Stimulated activated CD8-positive, alpha-beta memory T cell treated with anti-CD3 and anti-CD28 coated beads, Interleukin-15, amount 100 ng/mL, for 24 hours (primary cell): ENCODE measurements at places on chromosomes 6 and 20.

DNA sequence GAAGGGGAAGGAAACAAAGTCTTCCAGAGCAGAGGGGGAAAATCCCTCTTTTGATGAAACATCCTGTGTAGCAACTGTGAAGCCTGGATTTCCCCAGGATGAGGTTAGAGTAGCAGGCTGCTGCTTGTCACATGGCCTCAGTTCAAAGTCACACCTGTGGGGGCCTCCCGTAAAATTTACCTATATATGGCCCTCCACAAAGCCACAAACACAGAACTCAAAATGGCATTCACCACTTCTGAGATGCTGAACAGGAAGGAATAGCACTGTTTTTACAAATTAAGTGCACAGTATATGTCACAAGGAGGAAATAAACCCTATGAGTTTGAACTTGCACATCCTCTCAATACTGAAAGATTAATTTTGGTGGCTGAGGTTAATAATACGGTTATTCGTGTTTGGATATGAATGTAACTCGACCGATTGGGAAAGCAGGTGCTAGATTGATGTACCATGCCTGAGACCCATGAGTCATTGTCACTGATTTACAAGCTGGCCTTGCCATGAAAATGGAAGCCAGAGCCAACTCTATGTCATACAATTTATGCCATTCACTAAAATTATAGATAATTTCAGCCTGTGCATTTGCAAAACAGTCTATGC, 70.6 kb downstream of the SGK1 start:
- DNase-seq = no peak

DNA sequence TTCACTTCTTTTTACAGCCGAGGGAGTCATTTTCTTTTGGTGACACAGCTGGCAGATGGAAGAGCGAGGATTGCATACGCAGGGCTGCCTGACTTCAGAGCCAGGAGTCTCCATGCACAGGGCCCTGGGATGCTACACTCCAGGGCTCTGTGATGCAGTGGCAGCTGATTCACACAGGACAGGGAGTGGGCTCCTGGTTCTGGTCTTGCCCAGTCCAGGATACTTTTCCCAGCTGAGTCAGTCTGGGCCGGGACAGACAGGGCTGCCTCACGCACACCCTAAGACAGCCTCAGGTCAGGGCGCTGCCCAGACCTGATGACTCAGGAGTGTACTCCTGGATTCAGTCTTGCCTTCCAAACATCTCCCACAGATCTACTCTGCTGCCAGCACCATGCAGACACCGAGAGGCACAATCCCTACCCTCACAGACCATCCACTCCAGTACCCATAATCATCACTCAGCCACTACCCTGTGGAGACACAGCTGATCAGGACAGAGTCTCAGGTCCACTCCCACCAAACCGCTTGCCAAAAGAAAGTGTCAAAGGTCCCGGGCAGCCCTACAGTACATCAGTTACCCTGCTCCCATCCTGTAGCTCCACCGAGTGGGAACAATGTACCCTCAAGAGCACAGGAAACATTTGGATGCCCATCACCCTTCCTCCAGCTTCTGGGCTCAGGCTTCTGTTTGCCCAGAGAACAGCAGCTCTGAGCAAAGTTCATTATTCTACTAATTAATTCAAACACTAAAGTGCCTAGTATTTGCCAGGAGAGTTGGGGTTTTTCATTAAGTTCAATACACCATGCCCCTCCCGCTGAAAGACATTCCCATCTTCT, 11.5 kb downstream of the SDC4 start:
- DNase-seq = no peak

DNA sequence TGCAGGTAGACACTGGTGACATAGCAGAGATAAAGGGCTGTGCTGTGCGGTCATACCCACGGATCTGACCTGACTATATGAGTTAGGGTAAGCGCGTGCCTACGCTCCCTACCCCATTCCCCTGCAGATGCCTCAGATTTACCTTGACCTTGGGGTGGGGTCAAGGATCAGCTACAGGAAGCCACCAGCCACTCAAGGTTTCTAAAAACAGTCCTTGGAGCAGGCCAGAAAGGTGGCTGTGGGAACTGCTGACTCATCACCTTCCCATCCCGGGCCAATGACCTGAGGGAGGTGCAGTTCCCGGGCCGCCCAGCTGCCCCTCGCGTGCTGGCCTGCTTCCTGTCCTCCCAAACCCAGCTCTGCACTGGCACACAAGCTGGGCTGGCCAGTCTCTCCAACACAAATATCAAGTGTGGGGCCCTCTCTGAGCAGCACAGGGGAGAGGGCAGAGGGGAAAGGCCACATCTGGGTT, 23.0 kb downstream of the KCNK5 start:
- no peak for DNase-seq

DNA sequence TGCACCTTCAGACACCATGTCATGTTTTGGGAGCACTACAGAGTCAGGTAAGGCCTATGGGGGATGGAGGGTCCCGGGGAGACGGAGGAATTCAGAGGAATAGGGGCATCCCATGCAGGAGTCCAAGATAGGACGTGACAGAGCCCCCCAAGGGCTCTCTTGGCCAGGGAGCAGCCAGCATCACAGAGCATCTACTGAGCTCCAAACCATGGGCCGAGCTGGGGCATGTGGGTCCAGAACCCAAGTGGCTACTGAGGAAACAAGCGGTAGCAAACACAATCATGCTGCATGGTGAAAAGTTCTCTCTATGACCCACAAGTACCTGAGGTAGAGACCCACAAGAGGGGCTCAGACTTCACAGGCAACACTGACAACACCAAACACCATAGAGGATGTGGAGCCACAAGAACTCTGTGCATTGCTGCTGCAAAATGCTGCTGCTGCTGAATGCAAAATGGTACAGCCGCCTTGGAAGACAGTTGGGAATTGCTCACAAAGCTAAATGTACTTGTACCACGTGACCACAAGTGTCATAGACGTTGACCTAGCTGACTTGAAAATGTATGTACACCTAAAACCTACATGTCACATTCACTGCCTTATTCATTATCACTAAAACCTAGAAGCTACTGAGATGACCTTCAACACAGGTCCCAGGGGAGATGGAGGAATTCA, 33.4 kb upstream of the MAS1L start:
- no peak for DNase-seq

DNA sequence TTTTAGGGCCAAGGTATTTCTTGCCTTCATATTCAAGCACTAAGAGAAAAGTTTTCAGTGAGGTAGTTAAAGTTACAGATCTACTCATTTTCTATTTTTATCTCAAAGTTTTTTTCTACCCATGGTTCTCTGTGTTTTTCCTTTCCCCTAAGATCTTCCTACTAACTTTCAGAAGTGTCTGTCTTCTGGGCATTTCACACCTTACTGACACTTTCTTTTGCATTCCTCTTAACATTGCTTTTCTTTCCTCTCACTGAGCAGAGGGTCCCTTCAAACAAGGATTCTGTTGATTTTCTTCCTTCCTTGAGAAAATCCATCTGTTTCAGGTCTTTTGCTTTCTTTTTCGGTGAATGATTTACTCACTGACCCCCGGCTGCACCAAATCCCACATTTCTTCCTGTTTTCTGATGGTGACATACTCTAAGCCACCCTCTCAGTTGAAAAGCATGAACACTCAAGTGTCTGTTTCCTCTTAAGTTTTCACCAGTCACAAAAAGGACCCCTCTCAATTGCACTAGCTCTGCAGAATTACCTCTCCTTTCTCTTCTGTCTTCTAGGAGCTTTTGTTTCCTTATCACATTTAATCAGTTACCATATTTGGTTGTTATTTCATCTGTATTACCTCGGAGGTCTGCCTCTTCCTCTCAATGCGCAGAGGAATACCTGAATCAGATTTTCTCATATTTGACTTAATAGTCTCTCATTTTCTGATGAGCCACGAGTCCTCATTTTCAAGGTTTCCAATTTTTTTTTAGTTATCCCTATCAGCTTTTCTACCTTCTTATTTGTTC, 73.5 kb upstream of the RNF217 start:
- no peak for DNase-seq

DNA sequence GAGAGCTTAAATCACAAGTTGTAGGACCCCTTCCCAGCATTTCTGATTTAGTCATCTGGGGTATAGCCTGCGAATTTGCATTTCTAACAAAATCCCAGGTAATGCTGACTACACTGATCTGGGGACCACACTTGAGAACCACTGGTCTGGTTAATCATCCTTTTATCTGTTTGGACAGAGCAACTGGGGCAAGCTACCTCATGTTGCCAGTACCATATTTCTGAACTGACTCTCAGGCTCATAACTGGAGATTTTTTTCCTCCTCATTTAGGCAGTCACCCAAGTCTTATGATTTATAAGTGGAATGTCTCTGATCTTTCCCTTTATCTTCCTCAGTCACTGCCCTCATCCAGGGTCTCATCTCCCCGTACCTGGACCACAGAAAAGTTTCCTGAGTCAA, 12.0 kb upstream of the GTF3C6 start:
- DNase-seq = no peak

DNA sequence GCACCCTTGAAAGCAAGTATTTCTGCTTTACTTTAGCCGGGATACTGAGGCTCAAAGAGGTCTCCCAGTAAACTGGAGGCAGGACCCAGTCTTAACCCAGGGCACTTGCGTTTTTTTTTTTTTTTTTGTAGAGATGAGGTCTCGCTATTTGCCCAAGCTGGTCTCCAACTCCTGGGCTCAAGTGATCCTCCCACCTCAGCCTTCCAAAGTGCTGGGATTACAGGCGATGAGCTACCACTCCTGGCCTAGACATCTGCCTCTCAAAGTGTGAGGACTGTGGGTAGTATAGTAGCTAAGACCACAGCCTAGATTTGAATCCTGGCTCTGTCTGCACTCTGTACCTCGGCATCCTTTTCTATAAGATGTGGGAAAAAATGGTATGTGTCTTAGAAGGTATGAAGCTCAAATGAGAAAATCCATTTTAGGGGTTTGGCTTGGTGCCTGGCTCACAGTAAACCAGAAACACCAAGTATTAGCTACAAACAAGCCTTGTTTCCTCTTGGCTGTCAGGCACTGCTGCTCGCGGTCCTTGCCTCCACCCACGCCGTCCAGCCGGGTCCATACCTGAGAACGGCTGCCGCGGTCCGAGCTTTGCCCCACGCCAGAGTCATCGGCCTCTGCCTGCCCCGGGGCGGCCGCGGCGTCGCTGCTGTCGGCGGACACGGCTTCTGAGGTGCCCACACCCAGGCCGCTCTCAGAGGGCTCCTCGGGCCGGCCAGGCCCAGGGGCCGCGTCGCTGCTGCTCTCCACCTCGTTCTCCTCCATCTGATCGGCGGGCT, 1.2 kb downstream of the ZNF335 start:
- no peak for DNase-seq

DNA sequence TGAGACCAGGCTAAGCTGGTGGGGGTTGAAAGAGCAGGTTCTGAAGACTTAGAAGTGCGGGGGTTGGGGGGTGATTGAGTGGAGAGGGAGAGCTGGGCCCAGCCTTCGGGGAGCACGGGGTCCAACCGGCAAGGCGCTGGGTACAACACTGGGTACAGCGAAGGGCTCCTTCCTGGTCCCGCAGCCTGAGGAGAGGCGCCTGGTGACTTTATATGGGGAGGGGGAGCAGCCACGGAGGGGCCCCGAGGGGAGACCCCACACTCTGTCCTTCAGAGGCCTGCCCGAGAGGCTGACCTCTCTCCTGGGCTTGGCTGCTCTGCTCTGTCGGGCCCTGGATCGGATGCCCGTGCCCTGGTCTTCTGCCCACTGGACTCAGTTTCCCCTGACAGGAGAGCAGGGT, 10.4 kb upstream of the NTSR1 start:
- DNase-seq = no peak

DNA sequence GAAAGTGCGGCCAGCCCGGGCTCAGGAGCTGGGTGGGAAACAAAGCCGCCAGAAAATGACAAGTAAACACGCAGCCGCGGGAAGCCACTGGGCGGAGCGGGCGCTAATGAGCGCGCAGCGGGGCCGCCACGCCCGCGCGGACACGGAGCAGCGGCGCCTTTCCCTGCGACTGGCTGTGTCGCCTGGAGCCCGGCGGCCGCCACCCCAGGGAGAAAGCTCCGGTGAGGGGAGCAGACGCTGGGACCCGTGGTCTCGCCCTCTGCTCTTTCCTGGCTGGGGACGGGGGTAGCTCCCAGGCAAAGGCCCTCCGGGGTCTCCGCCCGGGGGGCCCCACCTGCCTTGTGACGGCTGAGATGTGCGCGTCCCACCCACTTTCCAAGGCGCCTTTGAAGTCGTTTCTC, 54.9 kb downstream of the PRR18 start:
- DNase-seq = no peak

DNA sequence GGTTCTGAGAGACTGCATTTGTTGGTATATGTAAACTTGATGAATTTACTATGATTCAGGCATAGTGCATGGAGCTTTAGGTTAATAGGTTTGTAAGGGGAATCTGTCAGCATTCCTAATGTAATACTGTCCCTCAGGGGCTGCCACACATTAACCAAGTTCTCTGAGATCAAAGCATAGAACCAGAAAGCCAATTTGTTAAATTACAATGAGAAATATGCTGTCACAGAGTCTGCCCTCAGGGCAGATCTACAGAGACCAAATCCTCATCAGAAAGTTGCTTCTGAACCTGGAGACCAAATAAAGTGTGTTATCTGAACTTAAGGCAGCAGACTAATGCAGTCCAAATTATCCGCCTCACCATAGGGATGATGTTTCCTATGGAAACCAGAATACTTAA, 250.8 kb upstream of the HTR1E start:
- no peak for DNase-seq

DNA sequence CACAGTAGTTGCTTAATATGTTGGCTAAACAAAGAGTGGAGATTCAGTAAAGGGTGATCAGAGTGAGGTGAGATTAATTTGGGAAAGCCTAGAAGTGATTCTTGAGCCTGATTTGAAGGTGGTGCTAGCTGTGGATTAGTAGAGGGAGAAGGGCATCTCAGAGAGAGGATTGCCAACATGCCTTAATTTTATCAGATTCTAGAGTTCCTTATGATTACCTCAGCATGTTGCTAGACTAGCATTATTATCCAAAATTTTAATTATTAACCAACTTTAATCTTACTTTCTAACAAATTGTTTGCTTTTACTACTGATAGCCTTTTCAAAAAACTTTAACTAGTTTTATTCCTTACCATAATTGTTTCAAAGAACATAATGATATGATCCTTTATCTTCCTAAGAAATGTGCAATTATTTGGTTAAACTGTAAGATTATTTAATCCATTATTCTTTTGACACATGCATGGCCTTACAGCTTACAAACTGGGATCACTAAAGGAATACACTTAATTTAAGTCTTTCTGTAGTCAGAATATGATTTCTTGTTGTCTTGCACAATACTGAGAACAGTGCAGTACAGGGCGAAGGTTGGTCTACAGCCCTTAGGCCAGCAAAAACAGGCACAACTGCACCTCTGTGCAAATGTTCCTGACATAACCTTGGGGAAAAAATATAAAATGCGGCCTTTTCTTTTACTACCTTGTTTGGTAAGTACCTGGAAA, 88.9 kb downstream of the SLC16A10 start:
- DNase-seq = no peak

- no peak for DNase-seq
These were observed 1.3 kb downstream of the EPPIN start for GRCh38 chr20:45545754-45546453.

DNA sequence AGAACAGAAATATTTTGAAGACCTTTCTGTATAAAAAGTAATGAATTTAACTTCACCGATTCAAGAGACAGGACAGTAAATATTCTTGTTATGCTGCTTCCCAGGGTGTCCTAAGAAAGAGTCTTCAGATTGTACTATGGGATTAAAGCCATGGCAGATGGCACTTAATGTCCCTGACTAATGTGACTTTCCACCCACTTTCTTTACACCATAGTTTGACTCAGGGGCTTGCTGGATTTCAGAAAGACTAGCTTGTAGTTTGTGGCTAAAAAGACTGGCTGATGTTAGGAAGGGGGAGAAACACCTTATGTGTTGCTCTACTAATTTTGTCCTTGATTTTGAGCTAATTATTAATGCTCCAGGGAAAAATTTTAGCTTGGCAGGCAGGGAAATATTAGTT, 75.9 kb downstream of the UTRN start:
- DNase-seq = no peak
